ENCODE measurements at places on chromosomes 3 and 15.

GRCh38 chr15:42491539-42492225 lies 741 bp upstream of the ZNF106 start:
- no peak for DNase-seq

DNA sequence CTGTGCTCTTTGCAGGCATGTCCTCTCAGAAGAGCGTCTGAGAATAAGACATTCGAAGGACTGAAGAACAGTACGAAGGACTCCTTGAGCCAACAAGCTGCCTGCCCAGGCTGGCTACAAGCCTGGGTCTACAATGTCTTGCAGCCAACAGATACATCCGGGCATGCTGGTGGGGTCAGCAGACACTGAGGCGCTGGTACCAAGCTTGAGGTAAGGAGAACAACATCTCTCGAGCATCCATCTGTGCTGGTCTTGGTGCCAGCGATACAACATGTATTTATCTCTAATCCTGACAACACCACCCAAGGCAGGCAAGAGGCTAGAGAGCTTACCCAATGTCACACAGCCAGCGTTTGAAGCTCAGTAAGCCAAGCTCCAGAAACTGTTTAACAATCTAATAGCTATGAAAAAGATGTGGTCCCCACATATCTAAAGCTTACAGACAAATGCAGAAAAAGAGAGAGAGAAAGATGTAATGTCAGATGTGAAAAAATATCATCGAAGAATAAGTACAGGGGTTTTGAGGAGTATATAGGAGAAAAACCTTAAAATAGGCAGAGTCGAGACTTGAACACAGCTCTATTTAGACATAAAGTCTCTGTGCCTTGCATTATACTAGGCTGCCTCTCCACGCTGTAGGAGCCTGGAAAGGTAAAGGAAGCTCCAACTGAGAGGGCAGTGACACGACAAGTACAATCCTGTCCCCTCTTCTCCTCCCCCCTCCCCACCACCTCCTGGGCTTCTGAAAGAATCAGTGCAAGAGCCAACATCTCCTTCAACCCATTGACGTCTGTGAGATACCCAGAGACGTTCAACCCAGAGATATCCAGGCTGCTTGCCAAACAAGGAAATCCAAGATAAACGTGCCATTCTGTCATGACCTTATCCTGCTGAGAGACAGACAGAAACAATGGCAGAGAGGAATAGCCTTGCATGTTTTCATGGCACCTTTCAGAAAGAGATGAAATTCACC lies 39.4 kb downstream of the WWTR1 start:
- no peak for DNase-seq

GRCh38 chr3:70731046-70731445 lies 418.6 kb upstream of the MDFIC2 start:
- DNase-seq: no peak

- no peak for DNase-seq
These were observed 9.9 kb downstream of the DNASE1L3 start for GRCh38 chr3:58200846-58201355.

DNA sequence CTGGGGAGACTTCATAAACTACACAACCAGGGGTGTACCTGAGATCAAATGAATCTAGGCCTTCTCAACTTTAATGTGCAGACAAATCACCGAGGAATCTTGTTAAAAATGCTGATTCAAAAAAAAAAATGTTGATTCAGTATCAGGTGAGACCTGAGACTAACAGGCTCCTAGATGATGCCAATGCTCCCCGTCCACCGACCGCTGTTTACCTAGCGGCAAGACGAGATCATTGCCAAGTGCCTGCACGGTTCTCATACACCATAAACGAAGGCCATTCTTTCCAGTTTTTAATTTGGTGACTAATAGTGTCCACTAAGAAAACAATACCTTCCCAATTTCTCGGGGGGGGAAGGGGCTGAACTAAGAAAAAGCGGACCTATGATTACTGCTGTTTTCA lies 2.5 kb upstream of the FSIP1 start:
- DNase-seq: no peak

DNA sequence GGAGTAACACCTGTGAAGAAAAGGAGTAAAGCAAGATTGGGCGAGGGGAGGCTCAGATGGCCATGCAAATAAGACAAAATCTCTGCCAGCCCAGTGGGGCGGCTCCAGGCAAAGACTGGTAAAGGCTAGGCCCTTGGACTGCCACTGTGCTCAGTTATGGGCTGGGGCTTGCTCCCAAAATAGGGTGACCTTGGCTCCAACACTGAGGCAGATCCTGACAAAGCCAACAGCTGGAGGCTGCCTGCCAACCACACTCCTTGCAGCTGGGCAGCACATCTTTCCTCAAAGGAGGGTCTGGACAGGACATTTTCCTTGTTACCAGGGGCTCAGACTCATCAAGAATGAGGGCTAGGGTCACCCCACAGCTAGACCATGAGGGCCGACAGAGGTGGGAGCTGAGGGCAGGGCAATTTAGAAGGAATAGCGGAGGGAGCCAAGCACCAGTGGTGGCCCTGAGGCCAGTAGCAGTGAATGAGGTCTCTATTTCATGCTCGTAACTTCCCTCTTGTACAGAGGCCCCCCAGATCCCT lies 86.1 kb downstream of the CHRD start:
- no peak for DNase-seq

DNA sequence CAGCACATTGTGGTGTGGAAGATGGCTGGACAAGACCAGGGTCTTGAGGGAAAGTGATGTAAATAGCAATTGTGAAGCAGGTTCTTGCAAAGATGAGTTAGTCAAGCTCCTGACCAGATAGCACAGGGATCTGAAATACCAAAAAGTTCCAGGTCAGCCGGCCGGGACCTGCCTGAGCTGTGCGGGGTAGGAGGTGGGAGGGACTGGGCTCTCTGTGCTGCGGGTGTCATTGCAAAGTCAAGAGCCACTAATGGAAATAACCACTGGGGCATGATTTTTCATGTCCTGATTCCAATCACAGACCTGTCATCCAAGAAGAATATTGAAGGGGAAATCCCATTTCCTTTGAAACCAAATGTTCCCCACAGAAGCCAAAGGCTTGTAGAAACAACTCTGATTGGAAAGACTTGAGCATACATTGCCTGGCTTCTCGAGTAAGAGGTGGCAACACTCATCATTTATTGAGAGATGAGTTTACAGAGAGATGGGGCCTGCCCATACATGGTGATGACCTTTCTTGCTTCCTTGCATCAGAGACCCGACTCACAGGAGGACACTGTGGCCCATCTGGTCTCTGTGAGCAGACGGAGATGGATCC lies 44.2 kb upstream of the KY start:
- no peak for DNase-seq

DNA sequence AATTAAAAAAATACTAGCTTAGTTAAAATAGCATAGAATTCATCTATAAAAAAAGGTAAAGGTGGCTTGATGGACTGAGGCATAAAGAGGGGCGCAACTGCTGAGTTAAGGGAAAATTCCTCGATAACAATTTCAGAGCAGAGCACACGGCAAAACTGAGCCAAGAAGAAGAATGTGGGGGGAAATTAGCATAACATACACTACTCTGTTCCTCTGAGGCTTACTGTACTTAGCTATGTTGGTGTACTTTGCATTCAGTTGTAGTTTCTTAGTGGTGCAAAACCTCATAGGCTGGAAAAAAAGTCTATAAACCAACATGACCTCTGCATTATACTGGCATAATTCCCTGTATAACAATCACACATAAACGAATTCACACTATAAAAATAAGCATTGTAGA lies 357.9 kb upstream of the LRRC3B start:
- DNase-seq: no peak

DNA sequence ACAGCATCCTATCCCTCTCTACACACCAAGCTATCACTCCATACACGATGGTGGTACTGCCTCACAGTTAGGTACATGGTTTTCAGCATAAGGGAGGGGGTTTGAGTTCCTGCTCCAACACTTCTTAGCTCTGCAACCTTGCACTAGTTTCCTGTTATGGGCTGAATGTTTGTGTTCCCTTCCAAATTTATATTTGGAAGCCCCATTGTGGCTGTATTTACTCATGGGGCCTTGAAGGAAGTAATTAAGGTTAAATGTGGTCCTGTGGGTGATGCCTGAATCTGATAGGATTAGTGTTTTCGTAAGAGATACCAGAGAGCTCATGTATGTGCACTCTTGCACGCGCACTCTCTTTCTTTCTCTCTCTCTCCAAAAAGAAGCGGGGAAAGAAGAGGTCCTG lies 259.4 kb downstream of the RORA start:
- no peak for DNase-seq

DNA sequence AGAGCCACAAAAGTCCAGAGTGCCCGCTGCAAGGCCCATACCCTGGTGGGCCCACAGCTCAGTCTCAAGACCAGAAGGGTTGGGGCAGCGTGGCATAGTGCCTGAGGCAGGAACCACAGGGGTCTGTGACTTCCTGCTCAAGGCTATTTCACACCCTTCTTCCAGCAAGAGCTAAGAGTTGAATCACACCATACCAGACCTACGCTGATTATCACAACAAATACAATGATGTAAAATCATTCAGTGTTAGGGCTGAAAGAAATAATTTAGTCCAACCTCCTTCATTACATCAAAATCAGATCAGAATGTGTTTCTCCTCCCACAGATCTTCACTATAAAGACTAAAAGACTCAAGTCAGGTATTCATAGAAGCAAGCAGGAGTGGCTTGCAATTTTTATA lies 27.8 kb upstream of the ST8SIA2 start:
- no peak for DNase-seq

- no peak for DNase-seq
These were observed 45.8 kb upstream of the CCNB2 start for GRCh38 chr15:59059076-59059597.

- DNase-seq: no peak
These were observed 1.4 kb downstream of the U2SURP start for GRCh38 chr3:143002727-143003126.

DNA sequence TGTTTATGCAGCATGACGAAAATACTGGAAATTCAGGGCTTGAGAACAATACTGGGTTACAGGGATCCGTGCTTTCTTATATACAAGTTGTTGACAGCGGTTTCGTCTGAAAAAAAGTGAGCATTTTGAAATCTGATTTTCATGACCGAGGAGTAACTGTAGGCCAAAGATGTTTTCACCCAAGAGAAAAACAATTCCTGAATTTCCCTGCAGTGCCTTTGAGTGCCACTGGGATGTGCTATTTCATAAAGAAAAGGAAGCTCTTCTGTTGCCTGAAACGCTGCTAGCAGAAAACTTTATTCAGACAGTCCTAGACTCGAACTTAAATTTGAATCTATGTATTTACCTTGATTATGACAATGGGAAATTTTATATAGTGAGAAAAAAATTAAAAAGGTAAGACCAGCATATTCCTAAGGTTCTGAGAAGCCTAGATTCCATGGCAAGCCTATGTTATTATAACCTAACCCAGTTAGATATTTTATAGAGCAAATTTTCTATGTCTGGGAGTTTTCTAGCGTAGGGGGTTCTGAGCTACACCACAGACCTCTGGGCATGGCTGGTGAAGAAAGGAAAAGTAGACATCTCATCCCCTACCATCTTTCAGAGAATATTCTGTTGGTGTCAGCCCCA lies 30.2 kb downstream of the KCNAB1 start:
- no peak for DNase-seq

- no peak for DNase-seq
These were observed 2.3 kb downstream of the LRRC28 start for GRCh38 chr15:99253381-99254090.

GRCh38 chr3:28012830-28013229 lies 228.6 kb upstream of the CMC1 start:
- no peak for DNase-seq

DNA sequence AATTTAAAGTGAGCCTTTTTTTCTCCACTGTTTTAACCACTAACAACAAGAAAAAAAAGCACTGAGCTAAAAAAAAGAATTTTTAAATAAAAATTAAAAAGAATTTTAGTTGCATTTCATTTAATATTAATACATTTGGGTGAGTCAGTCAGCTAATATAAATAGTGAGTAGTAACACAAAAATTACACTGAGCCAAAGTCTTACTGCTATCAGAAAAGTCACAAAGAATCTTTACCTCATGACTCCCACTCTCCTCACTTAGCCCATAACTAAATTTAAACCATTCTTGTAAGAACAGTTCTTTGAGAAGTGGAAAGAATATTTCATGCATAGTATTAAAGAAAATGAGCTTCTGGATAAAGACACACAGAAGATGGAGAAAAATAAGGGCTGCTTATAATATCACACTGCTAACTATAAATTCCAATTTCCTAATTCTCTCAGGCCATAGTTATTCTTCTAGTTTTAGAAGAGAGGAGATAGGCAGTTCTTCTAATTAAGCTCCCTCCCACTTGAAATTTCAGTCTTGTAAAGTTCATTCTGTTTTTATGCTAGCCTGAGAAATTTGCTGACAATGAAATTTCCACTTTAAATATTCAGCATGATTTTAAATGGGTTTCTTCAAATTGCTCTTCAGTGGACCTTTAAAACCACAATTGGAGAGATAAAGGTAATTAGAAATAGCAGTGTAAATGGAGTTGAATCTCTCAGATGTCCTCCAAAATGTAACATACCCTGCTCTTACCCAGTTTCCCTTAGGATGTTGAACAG lies 17.6 kb downstream of the SHQ1 start:
- DNase-seq: no peak

DNA sequence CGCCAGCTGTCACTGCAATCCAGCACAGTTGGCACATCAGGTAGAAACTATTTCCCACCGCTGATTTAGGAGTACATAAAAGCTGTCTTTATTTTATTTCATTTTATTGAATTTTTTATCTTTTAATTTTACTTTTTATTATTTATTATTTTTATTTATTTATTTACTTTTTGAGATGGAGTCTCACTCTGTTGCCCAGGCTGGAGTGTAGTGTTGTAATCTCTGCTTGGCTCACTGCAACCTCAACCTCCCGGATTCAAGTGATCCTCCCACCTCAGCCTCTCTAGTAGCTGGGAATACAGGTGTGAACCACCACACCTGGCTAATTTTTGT lies 31.0 kb downstream of the SRGAP3 start:
- DNase-seq: no peak

GRCh38 chr15:85412066-85412465 lies 31.7 kb downstream of the AKAP13 start:
- no peak for DNase-seq

- no peak for DNase-seq
These were observed 960 bp downstream of the THBS1 start for GRCh38 chr15:39581793-39582285.

- DNase-seq: no peak
These were observed 177.7 kb downstream of the SMAD6 start for GRCh38 chr15:66879531-66880368.

GRCh38 chr3:58628823-58629562 lies 37.6 kb downstream of the FAM3D start:
- DNase-seq: no peak

GRCh38 chr15:66065325-66065724 lies 188.2 kb downstream of the MEGF11 start:
- no peak for DNase-seq
